Pons (tissue), 1 donor: ENCODE measurements at places on chromosomes 2 and 18.

- DNase-seq: no peak
Measured at GRCh38 chr2:157925071-157925470, 48.9 kb upstream of the ACVR1 start.

DNA sequence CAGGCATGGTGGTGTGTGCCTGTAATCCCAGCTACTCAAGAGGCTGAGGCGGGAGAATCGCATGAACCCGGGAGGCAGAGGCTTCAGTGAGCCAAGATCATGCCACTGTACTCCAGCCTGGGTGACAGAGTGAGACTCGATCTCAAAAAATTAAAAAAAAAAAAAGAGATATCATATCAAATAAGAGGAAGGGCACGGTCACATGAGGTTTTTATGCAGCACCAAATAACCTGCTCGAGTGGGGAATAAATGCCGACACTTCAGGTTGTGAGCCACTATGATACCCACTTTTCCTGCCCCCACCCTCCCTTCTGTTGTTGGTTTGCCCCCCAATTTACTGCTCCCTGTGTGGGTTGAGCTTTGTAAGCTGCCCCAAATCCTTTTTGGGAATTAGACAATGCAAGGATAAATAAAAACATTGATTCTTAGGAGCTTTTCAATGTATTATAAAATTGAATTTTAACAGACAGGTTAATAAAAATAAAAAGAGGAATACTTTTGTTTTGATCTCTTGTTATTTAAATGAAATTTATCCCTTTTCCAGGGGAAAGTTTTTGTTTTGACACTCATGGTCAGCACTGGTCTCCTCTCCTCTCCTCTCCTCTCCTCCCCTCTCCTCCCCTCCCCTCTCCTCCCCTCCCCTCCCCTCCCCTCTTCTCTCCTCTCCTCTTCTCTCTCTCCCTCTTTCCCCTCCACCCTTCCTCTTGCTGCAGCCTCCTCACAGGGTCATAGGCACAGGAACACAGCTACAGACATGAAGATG is 29.2 kb downstream of the CD8B start:
- no peak for DNase-seq

DNA sequence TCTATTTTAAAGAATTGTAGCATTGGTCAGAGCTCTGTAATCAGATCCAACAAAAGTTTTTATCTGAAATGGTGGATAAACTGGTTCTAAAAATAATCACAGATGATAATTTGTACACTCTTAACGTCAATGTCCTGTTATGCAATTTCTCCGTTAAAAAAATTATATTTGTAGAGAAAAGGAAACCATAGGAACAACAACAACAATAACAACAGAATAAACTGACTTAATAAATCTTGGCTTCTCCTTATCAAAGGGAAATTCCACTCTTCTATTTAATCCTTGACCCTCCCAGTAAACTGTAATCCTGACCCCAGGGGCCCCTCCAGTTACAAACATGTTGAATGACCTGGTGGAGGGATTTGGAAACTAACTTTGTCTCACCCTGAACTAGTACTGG is 78.6 kb upstream of the ZFP36L2 start:
- DNase-seq: no peak

GRCh38 chr2:177108890-177109289 is 103.7 kb upstream of the HNRNPA3 start:
- DNase-seq: no peak

DNA sequence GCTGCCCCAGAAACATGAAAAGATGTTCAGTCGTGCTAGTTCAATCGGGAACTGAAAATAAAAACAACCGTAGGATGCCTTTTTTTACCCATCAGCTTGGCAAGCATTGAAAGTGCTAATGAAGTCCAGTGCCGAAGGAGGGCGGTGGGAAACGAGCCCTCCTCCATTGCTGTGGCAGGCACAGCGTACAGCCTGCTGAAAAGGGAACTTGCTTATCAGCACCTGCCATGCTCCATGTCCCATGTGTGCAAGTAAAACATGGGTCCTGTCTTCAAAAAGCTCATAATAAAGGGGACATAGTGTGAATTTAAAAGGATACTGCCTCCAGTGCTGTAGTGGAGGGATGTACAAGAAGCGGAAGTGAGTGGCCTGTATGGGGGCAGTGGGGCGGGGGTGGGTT is 82.4 kb downstream of the ARMC9 start:
- DNase-seq: no peak

GRCh38 chr2:37317746-37318145 is 6.9 kb downstream of the PRKD3 start:
- no peak for DNase-seq

- no peak for DNase-seq
Measured at GRCh38 chr18:55541571-55541970, 46.4 kb downstream of the TCF4 start.

DNA sequence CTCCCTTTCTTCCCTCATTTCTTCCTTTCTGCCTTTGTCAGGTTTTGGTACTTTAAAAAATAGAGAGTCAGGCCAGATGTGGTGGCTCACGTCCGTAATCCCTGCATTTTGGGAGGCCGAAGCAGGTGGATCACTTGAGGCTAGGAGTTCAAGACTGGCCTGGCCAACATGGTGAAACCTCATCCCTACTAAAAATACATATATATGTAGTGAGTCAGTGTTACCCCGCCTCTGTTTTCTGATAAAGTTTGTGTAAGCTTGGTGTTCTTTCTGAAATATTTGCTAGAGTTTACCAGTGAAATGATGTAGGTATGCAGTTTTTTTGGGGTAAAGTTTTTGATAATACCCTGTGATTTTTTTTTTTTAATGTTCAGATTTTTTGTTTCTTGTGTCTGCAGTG is 58.8 kb downstream of the DGKD start:
- DNase-seq: no peak

DNA sequence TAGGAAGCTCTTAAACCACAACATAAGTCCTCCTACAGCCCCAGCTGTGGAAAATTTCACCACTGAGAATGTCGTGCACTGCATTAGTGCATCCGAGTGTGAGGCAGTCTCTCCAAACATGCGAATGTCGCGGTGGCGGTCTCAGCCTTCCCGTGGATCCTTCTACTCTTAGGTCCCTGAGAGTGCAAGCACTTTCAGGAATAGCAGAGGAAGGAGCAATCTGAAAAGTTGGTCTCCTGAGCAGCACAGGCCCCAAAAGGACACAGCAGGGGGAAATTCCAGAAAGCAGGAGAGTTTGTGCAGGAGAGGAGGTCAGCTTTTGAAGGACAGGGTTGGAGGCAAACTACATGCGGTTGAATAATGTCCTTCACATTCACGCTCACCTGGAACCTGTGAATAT is 440.5 kb upstream of the SMIM21 start:
- DNase-seq: no peak
